ENCODE measurements at places on chromosomes 2 and 18.

- H3K36me3 ChIP-seq = no peaks in the 10 kb centered on the region
- H3K4me3 ChIP-seq = no peak overlapping the region
- H3K4me1 ChIP-seq = peaks cover 7% of the 10 kb centered on the region
- no peaks in the 10 kb centered on the region for H3K27me3 ChIP-seq
These were observed 75.3 kb downstream of the BABAM2 start for GRCh38 chr2:27965841-27966240.

GRCh38 chr2:73232403-73233153, 461 bp downstream of the PRADC1 start:
- H3K27ac ChIP-seq = peak overlapping the region; percentile 93
- H3K27me3 ChIP-seq = no peaks in the 10 kb centered on the region
- peak overlapping the region; percentile 78 for H3K4me3 ChIP-seq
- peak; percentile 23 for DNase-seq
- H3K4me1 ChIP-seq = peaks cover 32% of the 10 kb centered on the region

DNA sequence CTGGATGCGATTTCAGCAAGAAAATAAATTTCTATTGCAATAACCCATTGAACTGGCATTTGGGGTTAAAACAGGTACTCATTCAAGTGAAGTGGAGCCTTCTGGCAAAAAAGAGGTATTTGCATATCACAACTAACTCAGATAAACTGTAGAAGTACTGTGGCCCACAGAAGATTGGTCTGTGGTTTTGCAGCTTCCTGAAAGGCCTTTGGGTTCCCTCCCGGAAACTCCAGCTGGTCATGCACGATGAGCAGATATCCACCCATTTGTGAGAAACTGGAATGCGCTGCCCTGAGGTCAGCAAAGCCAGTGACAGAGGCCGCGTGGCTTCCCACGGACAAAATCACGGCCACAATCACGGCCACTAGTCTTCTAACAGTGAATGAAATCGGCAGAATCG, 106.3 kb downstream of the EPHA4 start:
- no peak for DNase-seq
- H3K36me3 ChIP-seq = no peaks in the 10 kb centered on the region
- H3K4me1 ChIP-seq = no peaks in the 10 kb centered on the region
- H3K27me3 ChIP-seq = no peaks in the 10 kb centered on the region
- no peak overlapping the region for H3K4me3 ChIP-seq
- H3K27ac ChIP-seq = no peak overlapping the region

- no peak overlapping the region for H3K4me3 ChIP-seq
- no peaks in the 10 kb centered on the region for H3K27me3 ChIP-seq
- H3K27ac ChIP-seq = no peak overlapping the region
- no peak for DNase-seq
These were observed 74.3 kb downstream of the ZBTB7C start for GRCh38 chr18:48334845-48335244.

DNA sequence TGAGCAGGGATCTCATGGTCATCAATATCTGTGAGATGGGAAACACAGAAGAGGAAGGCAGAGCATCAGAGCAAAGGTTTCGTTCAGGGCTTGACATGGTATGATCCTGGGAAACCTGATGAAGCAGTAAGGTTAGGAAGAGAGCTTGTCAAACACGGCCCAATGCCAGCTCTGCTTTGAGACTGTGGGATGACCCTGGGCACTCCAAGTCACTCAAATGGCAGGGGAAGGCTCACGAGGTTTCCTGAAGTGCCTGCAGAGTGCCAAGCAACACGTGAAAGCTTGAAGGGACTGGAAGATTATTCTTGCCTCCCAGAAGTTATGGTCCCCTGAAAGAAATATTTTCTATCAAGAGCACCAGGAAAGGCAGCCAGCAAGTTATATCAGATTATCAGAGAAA, 6.5 kb downstream of the MCFD2 start:
- H3K27me3 ChIP-seq = no peaks in the 10 kb centered on the region
- peaks cover 24% of the 10 kb centered on the region for H3K36me3 ChIP-seq
- DNase-seq = no peak
- H3K4me3 ChIP-seq = no peak overlapping the region
- H3K4me1 ChIP-seq = peaks cover 56% of the 10 kb centered on the region

DNA sequence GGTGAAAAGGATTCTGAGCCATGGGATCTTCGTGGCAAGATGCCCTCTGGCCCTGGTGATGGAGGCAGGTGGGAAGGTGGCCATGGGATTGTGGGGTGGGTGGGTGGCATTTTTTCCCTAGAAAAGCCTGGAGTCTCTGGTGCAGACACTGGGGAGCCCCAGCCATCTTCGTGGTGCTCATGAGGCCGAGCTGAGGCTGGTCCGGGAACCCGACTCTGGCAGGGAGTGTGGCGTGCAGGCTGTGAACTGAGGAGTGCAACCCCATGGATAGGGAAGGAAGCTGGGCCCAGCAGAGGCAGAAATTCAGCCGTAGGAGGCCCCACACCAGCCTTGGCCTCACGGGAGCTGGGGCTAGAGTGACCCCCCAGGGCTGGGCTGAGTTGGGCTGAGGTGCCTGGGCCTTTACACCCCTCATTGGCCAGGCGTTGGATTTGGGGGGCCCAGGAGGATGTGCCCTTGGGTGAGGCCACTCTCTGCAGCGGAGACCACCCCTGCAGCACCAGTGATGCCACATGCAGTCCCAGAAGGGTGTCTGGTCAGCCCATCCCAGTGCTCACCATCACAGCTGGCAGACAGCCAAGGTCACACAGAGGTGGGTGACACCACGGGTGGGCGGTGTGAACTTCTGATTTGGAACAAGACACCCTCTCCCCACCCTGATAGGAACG, 115.6 kb upstream of the HDAC4 start:
- no peaks in the 10 kb centered on the region for H3K4me1 ChIP-seq
- H3K27ac ChIP-seq = no peak overlapping the region
- no peaks in the 10 kb centered on the region for H3K36me3 ChIP-seq
- no peak for DNase-seq

DNA sequence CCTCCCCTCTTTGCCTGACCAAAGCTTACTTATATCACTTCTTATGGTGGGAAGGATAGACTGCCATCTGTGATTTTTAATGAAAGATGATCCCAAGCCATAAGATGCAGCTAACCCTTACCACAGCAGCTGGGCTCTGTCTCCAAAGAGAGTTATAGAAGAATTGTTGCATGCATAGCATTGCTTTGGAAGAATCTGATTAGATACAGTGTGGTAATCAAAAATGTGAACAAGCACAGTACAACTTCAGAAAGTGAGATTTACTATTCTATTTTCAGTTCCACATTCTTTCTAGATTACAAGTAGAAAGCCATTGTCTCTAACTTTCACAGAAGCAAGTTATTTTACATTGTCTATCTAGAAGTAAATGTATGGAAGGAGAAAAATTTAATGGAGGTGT, 129.0 kb upstream of the ACVR2A start:
- no peaks in the 10 kb centered on the region for H3K36me3 ChIP-seq
- H3K27ac ChIP-seq = no peak overlapping the region
- no peak overlapping the region for H3K4me3 ChIP-seq
- DNase-seq = no peak
- H3K27me3 ChIP-seq = no peaks in the 10 kb centered on the region

DNA sequence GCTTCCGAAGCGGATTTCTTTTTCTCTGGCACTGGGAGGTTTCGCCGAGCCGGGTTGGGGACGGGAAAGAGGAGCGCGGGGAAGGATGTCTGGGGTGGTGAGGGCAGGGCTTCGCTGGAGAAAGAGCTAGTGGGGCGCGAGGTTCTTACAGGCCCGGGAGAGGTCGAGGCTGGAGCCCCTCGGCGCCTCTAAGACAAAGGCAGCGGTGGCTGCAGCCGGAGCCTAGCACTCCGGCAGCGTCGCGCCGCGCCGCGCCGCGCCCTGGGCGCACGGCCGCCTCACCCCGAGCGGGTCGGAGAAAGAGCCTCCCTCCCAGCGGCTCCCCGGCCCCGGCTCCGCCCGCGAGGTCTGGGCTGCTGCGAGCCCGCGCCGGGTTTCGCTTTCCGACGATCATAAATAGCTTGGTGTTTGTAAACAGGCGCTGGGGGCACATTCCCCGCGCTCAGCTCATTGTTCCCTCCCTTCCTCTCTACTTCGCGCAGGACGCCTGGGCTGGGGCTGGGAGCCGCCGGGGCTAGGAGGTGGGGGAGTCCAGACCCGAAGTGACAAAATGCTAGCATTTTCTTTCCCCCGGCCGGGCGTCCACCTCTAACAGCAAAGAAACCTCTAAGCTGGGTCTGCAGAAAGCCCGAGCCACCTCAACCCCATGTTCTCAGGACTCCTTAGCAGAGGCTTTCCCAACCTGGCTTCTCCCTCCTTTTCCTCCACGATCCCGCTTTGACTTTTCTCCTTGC, 813 bp upstream of the MEIS1 start:
- peaks cover 10% of the 10 kb centered on the region for H3K4me1 ChIP-seq
- no peaks in the 10 kb centered on the region for H3K27me3 ChIP-seq
- H3K27ac ChIP-seq = peak overlapping the region; percentile 89

DNA sequence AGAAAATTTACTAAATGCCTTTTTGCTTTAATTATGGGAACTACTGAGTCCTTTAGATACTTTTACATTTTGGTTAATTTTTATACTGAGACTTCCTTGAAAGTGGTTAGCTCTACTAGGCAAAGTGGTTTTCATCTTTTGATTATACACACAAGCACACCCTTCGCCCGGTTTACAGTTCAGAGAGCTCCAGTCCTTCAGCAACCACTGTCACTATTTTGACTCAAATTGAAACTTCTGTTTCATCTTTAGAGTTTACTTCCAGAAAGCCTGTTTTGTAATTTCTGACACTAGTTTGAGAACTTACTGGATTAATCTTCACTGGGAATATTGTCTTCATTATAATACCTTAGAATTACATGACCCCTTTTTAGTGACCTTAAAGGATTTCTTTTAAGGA, 140.3 kb upstream of the FOSL2 start:
- H3K27ac ChIP-seq = no peak overlapping the region
- H3K27me3 ChIP-seq = no peaks in the 10 kb centered on the region
- H3K4me1 ChIP-seq = no peaks in the 10 kb centered on the region
- H3K36me3 ChIP-seq = no peaks in the 10 kb centered on the region
- DNase-seq = no peak

DNA sequence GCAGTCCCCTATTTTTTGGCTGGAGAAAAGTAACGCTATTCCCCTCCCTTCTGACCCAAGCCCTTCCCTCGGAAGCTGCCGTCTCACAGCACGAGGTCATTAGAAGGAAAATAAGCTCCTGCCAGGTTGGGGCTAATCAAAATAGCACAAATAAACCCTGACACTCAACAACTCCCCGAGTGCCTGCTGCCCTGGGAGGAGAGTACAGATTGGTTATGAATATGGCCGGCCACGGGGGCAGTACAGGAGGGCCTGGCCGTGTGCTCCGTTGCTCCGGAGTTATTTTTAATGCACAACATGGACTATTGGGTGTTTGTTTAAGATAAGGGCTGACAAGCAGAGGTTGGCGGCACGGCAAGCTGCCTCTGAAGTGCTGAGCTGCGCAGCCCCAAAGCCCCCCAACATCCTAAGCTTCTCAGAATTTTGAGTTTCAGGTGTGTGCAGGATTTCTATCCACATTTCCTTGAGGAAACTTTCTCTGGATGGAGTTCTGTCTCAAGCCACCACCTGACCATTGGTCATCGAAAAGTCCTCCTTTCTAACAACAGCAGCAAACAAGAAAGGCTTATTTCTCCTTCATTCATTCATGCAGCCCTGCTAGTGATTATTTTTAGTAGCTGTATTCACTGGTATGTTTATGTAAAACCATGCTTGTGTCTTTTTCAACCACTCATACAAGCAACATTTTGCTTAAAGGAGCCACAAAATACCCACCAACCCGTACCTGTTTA, 58.7 kb downstream of the PAX3 start:
- H3K27me3 ChIP-seq = no peaks in the 10 kb centered on the region
- H3K4me1 ChIP-seq = peaks cover 8% of the 10 kb centered on the region
- H3K27ac ChIP-seq = no peak overlapping the region
- no peak for DNase-seq

DNA sequence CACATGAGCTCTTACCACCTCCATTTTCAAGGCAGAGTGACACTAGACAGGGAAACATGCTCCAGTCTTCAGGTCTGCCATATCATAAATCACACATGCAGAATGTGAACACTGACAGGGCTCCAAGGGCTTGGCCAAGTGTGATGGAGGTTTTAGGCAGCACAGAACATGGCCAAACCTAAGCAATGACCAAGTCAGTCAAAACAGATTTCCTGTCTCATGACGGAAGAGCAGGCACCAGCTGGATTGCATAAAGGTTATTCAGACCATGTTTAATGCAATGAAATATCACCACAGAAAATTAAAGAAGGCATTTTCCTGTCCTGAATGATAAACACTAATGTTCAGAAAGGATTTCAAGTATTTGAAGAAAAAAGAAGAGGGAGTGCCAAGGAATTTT, 72.5 kb downstream of the SUMO1 start:
- H3K36me3 ChIP-seq = no peaks in the 10 kb centered on the region
- H3K27me3 ChIP-seq = no peaks in the 10 kb centered on the region
- H3K4me1 ChIP-seq = no peaks in the 10 kb centered on the region
- DNase-seq = no peak
- no peak overlapping the region for H3K4me3 ChIP-seq
- no peak overlapping the region for H3K27ac ChIP-seq

GRCh38 chr18:12306752-12307700, 1.0 kb upstream of the TUBB6 start:
- DNase-seq = peak; percentile 34
- no peak overlapping the region for H3K4me3 ChIP-seq
- H3K27ac ChIP-seq = peak overlapping the region; percentile 33
- H3K27me3 ChIP-seq = no peaks in the 10 kb centered on the region
- H3K36me3 ChIP-seq = peaks cover 1% of the 10 kb centered on the region

GRCh38 chr2:59232394-59233165, 991.5 kb upstream of the FANCL start:
- H3K4me3 ChIP-seq = no peak overlapping the region
- H3K4me1 ChIP-seq = no peaks in the 10 kb centered on the region
- H3K27me3 ChIP-seq = no peaks in the 10 kb centered on the region
- no peaks in the 10 kb centered on the region for H3K36me3 ChIP-seq
- DNase-seq = no peak
- no peak overlapping the region for H3K27ac ChIP-seq

DNA sequence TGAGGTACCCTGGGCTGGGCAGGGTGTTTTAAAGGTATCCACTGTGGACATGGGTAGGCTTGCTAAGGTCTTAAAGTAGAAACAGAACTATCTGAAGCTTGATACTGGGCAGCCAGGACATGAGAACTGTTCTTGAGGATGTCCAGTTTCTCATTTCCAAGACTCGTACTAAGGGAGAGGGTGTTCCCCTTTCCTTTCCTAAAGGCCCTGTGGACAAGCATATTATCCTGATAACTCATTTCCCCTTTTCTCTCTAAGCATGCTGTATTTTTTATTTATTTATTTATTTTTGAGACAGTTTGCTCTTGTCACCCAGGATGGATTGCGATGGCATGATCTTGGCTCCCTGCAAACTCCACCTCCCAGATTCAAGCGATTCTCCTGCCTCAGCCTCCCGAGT, 273.6 kb downstream of the PRKCE start:
- H3K36me3 ChIP-seq = no peaks in the 10 kb centered on the region
- H3K27ac ChIP-seq = no peak overlapping the region
- H3K27me3 ChIP-seq = no peaks in the 10 kb centered on the region
- DNase-seq = no peak
- H3K4me3 ChIP-seq = no peak overlapping the region
- H3K4me1 ChIP-seq = peaks cover 5% of the 10 kb centered on the region

DNA sequence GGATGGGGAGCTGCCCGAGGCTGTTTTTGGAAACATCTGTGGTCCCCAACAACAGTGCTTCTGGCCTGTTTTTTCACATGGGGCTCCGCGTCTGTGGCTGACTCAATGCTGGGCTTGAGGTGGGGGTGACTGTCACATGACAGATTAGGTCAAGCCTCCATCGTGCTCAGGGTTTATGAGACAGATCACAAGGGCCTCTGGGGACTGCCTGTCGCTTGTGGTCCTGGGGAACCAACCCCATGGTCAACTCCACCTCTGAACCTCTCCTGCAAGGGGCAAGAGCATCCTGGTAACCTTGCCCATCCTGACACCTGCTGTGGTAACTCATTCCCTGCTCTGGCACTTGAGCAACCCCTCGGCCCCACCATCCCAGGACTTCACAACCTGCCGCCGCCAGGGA, 47.6 kb upstream of the SH3RF3 start:
- no peaks in the 10 kb centered on the region for H3K27me3 ChIP-seq
- no peak overlapping the region for H3K27ac ChIP-seq
- no peaks in the 10 kb centered on the region for H3K36me3 ChIP-seq
- no peaks in the 10 kb centered on the region for H3K4me1 ChIP-seq
